ENCODE measurements at places on chromosomes 4 and X.

DNA sequence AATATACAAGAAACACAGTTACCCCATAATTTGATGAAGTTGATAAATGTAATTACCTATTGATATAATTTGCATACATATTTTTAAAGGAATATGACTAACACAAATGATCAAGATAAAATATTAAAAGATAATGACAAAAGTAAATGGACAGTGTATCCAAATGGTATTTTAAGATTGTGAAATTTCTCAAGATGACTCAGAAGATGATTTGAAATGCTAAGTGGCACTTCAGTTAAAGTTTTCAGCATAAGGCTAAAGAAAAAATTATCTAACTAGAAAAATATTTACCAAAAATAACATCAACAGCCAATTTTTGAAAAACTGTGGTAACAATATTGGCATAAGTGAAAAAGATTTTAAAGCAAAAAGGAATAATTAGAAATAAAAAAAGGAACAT, 248.4 kb upstream of the NDST4 start:
- DNase-seq, result no peak

DNA sequence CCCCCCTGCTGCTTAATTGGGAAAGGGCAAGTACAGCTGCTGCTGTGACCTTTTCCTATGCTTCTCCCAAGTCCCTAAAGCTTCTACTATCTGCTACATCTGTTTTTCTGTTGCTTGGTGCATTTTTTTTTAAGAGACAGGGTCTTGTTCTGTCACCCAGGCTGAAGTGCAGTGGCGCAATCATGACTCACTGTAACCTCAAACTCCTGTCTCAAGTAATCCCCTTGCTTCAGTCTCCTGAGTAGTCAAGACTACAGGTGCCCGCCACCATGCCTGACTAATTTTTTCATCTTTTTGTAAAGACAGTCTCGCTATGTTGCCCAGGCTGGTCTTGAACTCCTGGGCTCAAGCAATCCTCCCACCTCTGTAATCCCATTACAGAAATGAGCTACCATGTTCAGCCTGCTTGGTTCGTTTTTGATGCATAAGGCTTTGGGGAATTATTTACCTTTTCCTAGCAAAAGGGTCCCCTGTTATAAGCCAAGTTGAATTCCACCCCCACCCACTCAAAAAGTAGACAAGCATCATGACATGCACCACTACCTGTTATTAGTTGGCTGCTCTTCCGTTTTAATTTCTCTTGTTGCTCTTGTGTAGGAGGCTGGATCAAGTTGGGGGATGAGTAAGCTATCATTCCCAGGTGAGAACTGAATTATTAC, 39.6 kb downstream of the DGKK start:
- no peak for DNase-seq

- no peak for DNase-seq
Measured at GRCh38 chr4:5631352-5632065, 76.8 kb downstream of the EVC2 start.

- DNase-seq, result no peak
Measured at GRCh38 chr4:125125276-125125675, 189.5 kb upstream of the FAT4 start.

DNA sequence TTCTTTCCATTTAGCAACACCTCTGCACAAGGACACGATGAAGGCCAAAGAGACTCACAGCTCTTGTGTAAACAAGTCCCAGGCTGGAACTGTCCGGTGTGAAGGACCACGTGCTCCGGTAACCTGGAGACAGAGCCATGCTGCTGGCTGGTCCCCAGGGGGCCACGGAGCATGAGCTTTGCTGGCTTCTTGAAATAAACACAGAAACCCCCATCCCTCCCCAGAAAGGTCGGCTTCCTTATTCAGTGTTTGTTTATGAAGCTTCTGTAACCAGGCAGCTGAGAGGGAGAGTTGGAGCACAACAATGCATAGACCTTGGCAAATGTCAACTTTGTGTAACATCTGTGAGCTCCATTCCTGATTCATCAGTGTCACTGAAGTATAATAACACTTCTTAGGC, 109.4 kb downstream of the GPR143 start:
- DNase-seq, result no peak
